ENCODE measurements at places on chromosomes 16 and 17.

GRCh38 chr16:17321824-17322223, 148.9 kb downstream of the XYLT1 start:
- no peak for DNase-seq

DNA sequence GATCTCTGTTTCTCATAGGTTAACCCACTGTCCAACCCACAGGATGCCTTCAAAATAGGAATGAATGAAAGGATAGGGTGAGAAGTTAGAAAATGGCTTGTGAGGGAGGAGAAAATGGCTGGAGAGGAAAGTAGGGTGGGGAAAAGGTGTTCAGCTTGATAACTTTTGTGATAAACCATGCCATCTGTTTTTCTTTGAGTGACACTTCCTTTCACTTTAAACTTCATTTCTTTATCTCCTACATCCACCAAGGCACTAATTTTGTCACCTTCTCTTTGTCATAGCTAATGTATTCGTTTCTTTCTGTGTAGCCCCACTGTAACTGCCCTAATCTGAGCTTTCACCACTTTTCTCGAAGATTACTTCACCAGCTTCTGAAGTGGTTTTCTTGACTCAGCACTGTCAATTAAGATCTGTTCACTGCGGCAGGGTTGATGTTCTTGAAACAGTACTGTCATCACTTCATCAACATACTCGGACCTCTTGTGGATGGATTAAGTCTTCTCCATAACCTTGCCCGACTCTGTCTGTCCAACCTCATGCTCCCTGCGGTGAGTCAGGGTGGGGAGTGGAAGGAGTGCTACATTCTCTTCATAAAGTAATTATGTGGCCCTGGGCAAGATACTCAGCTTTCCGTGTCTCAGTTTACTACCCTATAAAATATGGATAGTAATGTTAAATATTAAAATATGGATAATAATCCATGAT, 5.5 kb upstream of the KRT10 start:
- DNase-seq = no peak

DNA sequence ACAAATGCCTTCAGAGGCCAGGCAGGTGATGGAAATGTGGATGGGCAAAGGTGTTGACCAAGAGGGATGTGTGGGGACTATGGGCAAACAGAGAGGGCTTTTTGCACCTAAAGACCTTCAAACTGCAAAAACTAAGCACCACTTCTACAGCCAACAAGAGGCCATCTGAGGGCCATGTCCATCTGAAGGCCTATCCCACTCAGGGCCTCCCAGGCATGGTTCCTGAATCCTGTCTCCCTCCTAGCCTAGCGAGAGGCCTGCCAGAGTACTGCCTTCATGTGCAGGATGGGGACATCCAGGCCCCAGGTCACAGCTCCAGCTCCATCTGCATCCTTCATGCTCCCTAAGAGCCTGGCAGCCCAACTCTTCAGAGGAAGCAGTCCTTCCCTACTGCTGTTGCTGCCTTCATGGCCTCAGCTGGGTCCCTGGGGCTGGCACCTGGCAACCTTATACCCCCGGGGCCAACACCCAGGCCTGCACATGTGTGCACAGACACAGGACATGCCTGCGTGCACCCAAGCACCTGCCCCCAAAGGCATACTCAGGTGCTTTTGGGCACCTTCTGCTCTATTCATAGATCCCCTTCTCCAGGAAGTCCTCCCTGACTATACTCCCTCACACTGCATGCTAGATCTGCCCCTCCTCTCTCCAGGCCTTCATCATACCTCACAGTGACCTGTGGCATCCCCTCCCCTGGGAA, 95.2 kb downstream of the C16orf78 start:
- DNase-seq = no peak

DNA sequence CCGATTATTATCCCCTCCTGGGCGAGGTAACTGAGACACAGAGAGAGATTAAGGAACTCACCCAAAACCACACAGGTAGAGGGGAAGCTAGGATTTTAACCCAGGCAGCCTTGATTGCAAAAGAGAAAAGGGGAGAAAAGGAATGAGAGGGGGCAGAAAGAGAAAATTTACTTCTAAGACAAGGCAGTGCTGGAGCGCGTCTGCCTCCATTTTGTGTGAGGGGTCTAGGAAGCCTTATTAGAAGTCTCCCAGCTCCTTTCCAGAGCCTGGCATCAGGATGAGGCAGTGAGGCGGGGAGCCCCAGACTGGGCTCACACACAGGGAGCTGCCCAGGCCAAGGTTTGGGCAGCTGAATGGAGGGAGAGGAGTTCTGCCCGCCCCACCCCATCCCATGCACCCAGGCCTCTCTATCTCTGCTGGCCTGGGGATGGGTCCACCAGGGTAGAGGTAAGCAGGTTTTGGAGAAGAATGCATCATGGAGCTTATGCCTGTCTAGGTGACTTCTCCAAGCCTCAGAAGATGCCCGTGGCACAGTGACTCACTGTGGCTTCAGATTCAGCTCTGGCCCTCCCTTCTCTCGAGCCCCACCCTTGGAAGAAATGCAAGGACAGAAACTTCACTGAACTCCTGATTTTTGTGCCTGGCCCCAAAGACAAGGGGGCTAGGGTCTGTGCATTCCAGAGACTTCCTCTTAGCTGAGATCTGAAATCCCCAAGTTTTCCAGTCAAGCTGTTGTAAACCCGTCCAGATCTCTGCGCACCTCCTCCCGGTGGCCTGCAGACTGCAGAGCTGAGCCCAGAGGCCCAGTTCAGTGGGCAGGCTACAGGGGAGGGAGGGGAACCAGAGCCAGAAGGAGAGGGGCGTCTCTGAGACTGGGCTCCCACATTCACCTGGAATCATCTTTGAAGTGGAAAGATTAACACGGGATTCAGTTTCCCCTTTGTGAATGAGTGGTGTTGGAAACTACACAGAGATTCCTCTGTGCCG, 95.1 kb upstream of the CDH5 start:
- DNase-seq = no peak

- DNase-seq = no peak
Measured at GRCh38 chr17:73787076-73788059, 143.1 kb upstream of the SDK2 start.

Data from renal cortex interstitium (tissue), 15 donors.